ENCODE measurements at places on chromosomes 1 and 21. TPM values are rescaled to one million over a fixed set of nuclear protein-coding genes. Genes with fewer than 3 reads are reported as not detected.

The KRTAP21-2 gene
- total RNA-seq = not detected

The PALMD gene
- 80.7 TPM for total RNA-seq

The CD101 gene
- 1.1 TPM for total RNA-seq

The OR2T33 gene
- total RNA-seq = not detected

The TSSK3 gene
- 0.79 TPM for total RNA-seq

The LRRC53 gene
- total RNA-seq = not detected

The C1orf94 gene
- total RNA-seq = not detected

The BOLA1 gene
- 16.0 TPM for total RNA-seq

The DDR2 gene
- total RNA-seq = 80.3 TPM

The ESRRG gene
- total RNA-seq = 17.5 TPM

The ADAMTS4 gene
- total RNA-seq = 16.5 TPM

The ANKRD65 gene
- total RNA-seq = 2.2 TPM

All from left cardiac atrium (tissue), 4 donors.